ENCODE measurements at places on chromosomes 6 and 20. TPM values are rescaled to one million over a fixed set of nuclear protein-coding genes. Genes with fewer than 3 reads are reported as not detected.

CENPW gene
- 12.1 TPM for total RNA-seq

ALDH8A1 gene
- total RNA-seq = 0.40 TPM

ARMC12 gene
- total RNA-seq = 1.8 TPM

NFATC2 gene
- total RNA-seq = 2.2 TPM

OXT gene
- total RNA-seq = not detected

Data from chondrocyte (in vitro differentiated cells).